ENCODE measurements at places on chromosomes 16 and 17.

GRCh38 chr17:50165867-50166517 is at the start of gene SGCA:
Gene SGCA, plus strand, starts transcription at chr17:50166005. Its CDS starts 36 bp downstream, at chr17:50166041.
- no peak for DNase-seq

DNA sequence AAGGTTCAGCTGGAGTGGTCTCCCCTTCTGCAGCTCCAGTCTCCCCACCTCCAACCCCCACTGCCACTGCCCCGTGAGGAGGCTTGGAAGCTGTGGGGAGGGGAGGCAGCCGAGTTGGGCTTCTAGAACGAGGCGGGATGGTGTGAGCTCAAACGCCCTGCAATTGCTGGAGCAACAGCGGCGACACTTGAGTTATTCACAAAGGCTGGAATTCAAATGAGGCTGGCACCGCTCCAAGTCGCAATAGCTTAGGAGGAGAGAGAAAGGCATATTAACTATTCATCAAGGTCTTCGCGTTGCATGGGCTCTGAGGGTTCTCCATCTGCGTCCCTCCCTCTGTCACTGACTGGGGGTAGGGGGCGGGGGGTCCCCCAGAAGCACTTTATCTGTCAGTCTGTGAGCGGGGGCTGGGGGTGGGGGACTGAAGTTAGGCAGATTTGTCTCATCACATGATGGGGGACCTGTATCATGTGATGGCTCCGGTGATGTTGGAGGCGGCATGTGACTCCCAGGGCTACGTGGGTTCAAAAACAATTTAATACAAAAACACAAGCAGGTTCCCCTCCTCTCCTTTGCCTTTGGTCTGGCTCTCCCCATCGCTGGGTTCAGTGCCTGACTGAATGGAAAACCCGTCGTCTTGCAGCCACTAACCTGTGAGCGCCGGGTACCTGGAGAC is 70.5 kb downstream of the RBBP6 start:
- DNase-seq = no peak

DNA sequence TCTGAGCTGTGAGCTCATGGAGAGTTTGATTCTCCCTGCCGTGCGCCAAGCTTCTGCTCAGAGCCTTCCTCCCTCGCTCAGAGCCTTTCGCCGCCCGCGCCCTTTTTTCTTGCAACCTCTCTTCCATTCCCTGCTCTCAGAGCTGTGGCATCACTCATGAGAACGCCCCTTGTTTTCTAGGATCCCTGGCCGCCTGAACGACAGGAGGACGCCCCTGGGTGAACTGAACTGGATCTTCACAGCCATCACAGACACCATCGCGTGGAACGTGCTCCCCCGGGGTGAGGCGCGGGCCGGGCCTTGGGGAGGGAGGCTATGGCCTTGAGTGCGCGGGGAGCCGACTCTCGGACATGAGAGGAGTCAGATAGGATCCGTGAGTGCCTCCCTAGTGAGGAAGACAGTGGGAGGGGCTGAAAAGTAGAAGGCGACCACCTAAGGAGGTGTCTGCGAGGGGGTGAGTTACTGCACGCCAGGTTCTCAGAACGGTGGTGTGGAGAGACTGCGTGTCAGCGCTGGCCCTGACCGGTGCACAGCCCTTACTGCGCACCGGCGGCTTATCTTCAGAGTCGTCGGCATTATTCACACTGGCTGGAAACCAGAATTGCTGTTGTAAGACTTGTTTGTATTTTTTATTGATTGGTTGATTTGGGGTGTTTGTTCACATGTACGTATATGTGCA is 169.5 kb upstream of the CHMP6 start:
- no peak for DNase-seq

- DNase-seq = no peak
Measured at GRCh38 chr16:81696961-81697615, 82.0 kb upstream of the PLCG2 start.

DNA sequence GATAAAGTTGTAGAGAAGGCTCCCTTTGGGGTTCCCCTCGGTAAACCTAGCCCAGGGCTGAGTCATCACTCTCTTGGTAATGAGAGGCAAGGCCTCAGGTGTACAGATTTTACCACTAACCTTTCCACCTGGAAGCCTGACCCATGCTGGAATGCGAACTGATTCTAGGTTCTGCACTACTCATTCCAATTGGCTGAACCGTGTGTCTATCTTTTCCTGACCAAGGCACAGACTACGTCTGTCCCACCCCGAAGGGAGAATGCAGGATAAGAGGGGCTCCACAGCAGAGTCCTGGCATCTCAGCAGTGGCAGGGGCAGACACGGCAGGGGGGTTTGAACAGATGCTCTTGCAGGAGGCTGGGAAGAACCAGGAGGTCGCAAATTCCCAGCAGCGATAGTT is 65.4 kb upstream of the B4GALNT2 start:
- DNase-seq = no peak

DNA sequence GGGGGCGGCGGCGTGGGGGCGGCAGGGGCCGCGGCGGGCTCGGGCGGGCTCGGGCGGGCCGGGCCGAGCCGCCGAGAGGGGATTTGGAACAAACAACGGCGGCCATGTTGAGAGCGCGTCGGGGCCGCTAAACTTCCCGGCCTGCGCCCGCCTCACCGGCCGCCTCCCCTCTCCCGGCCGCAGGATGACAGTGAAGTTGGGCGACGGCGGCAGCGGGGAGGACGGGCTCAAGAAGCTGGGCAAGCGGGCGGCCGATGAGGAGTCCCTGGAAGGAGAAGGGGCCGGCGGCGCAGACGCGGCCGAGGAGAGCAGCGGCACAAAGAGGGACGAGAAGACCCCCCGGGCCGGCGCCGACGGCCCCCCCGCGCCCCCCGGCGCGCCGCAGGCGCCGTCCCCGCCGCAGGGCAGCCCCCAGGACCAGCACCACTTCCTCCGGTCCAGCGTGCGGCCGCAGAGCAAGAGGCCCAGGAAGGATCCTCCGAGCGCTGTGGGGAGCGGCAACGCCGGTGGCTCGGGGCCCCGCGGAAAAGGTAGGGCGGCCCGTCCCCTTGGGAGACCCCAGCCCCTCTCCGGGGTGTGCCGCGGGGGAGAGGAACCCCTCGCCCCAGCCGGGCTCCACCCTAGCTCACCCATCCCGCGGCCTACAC is 2.4 kb downstream of the CRAMP1 start:
- DNase-seq = no peak

- DNase-seq = no peak
Measured at GRCh38 chr16:78654929-78655328, 555.5 kb downstream of the WWOX start.

DNA sequence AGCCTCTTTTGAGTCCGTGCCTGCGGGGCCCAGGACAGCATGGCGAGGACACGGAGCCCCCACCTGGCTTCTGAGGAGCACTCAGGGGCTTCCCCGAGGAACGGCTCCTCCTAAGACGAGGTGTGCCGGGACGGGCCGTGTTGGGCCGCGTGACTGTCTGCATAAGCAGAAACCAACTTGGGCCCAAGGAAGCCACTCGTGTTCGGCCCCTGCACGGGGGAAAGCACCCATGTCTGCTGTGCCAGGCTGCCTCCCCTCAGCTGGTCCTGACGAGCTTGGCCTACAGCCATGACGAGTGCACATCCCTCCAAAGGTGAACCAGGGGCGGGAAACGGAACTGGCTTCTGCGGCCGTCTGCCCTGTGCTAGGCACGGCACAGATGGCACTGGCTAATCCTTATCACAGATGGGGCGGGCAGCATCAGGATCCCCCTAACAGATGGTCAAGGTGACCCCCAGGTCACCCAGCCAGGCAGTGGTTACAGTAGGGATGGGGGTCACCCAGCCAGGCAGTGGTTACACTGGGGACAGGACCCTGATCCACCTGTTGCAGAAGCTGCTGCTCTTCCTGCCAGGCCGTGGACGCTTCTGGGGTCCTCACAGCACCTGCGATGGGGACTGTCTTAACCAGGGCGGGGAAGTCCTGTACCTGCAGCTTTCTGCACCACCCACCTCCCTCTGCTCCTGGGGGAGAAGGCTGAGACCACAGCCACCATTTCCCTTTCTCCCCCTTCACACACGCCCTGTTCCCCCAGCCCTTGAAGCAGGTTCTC is 25.6 kb downstream of the MRM3 start:
- DNase-seq = no peak

DNA sequence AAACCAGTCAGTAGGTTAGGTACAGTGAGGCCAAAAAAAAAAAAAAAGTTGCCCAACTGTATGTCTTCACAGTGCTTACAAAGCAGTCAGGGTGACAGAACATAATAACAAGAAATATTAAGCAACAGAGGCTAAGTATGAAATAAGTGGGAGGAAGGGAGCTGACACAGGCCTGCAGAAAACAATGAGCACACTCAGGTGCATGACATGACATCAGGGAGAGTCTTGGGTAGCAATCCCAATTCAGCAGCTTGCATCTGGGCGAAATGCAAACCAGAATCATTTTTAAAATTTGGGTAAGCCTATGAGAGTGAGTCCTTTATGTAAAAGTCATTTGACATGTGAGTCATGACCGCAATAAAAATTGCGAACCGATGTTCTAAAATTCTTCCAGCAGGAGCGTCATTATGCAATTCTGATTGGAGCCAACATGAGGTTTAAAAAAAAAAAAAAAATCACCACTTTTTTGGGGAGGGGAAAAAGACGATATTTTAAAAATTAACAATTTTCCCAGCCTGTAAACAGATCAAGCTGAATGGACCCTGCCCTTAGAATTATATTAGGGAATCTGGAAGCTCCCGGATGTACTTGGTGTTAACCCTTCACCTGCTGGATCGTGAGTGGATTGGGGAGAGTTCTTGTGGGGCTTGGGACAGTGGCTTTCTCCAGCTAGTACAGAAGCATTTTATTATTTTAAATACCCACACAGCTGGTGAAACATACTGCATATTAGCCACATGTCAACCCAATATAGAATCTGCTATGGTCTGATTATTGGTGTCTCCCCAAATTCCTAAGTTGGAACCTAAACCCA is 127.9 kb downstream of the NPIPB5 start:
- no peak for DNase-seq

DNA sequence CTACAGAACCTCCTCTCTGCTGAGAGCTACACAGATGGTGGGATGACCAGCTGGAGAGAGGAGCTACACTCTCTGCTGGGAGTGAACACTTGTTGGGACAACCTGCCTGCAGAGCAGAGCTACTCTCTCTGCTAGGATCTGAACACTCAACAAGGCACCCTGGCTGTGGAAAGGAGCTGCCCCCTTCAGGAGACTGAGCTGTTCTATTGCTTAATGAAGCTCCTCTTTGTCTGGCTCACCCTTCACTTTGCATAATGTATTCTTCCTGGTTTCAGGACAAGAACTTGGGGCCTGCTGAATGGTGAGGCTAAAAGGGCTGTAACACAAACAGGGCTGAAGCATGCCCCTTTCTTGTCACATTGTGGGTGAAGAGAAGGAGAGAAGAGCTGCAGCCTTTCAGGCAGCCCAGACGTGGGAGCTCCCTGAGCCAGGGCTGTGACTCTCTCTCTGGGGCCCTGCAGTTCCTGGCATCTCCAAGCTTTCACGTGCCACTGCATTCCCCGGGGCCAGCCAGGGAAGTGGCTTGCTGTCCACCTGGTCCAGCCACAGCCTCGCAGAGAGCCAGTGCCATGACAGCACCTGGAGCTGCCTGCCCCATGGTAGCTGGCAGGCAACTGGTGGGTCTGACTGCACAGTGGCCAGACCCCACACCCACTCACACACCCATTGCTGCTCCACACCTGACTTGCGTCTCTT is 272.8 kb upstream of the KCNJ16 start:
- DNase-seq = no peak
